ENCODE measurements at places on chromosomes 7 and 10. TPM values are rescaled to one million over a fixed set of nuclear protein-coding genes. Genes with fewer than 3 reads are reported as not detected.

DNA sequence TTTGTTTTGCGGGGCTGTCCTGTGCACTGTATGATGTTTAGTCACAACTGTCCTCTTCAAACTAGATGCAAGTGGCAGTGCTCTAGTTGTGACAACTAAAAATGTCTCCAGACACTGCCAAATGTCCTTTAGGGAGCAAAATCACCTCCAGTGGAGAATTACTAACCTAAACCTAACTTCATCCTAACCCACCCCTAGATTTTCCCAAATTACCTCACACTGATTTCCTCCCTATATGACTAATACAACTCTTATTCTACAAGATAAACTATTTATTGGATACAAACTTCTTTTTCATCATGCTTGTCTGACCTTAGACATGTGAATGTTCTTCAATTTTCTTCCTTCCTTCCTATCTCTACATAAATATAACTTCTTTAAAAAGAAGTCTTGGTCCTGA, 26.4 kb downstream of the PNPLA8 start:
- DNase-seq = no peak

GRCh38 chr10:1543596-1543995, 193.7 kb downstream of the ADARB2 start:
- no peak for DNase-seq

DNA sequence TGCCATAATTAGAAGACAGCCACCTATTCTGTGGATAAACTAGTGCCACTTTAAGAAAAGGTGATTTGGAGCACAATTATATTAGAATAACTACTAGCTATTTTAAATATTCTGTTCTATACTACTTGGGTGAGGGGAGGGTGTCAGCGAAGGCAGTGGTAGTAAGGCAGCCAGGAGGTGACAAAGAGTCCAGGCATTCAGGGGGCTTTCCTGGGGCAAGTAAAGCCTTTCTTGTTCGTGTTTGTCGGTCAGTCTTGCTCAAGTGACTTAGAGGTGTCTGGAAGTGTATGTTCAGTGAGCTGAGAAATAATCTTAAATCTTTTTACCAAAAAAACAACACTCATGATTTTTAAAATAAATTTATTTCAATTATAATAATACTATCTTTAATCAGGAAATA, 34.4 kb downstream of the ADD3 start:
- no peak for DNase-seq

DNA sequence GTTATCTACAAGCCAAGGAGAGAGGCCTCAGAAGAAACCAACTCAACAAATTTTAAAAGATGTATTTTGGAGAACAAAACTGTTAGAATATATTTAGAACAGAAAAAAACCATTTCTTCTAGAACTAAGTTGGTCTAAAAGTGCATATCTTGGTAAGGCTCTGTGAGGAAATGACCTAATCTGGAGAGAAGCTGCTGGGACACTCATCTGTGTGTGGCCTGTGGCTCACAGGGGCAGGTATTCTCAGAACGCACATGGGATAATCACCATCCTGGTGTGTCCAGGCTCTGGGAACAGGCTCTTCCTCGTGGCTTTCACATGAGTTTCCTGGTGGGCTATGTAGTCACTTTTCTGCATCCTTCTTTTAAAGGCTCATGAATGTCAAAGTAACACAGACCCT, 38.1 kb upstream of the PRSS1 start:
- no peak for DNase-seq

DNA sequence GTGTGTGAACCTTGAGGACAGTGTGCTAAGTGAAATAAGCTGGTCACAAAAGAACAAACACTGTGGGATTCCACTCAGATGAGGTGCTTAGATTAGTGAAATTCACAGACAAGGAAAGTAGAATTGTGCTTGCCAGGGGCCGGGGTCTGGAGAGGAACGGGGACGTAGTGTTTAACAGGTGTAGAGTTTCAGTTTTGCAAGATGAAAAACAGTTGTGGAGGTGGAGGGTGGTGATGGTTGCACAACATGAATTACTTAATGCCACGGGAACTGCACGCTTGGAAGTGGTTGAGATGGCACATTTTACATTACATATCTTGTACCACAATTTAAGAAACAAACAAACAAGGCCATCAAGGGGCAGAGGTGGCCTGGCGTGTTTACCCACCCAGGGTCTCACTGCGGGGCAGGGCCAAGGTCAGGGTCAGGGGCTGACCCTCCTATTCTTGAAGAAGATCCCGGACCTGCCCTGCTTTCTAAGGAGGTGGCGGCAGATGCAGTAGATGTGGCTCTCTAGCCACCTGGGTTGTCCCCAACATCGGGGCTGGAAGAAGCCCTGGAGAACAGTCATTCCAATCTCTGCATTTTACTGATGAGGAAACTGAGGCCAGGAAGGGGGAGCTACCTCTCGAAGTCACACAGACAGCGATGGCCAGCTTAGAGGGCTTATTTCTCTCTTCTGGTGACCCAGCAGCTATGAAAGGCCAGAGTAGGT, 91.5 kb upstream of the LRRC4 start:
- DNase-seq = no peak

- DNase-seq = no peak
These were observed 98.5 kb upstream of the ANK3 start for GRCh38 chr10:60488111-60488669.

DNA sequence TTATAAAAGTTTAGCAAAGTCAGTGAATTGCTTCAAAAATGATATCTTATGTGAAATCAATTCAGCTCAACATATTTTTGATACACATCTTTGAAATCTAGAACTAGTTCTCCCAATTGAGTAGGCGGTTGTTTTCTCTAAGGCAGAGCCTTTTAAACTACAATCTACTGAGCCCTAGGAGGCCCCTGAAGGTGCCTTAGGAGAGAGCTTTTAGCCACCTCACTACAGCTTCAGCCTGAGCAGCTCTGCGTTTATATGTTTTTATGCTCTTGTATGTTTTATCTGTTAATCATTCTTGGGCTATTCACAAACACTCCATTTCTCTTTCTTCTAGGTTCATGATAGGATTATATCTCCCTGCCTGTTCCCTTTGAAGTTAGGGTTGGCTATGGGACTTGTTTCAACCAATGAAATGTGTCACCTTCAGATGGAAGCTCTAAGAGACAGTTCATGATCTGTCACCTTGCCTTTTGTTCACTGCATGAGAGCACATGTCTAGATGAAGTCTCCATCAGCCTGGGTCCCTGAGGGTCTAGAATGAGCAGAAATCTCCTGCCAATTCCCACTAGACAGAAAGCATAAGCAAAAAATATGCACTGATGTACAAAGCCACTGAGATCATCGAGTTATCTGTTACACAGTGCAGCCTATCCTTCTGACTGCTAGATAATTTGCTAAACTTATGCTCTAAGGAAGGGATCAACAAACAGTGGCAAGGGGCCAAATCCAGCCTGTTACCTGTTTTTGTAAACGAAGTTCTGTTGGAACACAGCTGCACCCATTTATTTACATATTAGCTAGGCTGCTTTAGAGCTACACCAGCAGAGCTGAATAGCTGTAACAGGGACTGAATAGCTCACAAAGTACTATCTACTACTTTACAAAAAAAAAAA, 128.5 kb upstream of the CDK1 start:
- no peak for DNase-seq

DNA sequence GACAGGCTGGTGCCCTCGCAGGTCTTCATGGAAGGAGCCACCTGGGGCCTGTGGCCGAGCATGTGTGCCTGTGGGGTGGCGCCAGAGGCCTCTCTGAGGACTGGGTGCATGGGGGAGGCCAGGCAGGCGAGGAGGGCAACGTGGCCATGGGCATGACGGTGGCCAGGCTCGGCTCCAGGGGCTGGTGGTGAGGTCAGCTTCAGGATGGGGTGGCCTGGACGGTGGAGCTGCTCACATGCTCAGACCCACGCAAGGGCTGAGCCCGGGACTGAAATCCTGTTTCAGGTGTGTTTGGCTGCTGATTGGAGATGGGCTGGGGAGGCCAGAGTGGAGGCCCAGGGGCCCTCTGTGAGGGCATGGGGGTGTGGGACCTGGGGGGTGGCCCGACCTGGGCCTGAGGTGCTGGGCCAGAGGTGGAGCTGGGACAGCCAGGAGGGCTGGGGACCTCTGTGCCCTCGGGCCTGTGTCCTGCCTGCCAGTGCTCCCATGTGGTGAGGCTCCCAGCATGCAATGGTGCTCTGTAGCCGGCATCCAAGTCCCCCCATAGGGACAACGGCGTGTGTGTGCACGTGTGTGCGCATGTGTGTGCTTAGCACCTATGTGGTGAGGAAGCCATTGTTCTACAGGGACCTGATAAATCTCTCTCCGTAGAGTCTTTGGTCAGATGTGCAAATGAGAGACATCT, 71.1 kb downstream of the INPP5A start:
- DNase-seq = no peak

DNA sequence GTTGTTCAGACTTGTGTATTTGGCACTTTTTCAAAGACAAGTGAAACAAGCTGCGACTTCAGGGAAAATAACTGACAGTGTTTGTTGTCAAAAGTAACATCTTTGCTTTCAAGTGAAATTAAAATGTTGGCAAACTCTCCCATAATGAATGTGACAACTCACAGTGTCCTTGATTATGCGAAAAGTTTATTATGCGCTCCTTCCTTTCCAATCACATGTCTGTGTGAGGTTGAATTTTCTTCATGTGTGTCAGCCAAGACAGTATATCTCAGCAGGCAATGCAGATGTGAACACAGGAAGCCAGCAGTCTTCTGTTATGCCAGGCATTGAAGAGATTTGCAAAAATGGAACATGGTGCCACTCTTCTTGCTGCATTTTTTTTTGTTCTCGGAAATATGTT, 28.7 kb downstream of the FBH1 start:
- DNase-seq = no peak

DNA sequence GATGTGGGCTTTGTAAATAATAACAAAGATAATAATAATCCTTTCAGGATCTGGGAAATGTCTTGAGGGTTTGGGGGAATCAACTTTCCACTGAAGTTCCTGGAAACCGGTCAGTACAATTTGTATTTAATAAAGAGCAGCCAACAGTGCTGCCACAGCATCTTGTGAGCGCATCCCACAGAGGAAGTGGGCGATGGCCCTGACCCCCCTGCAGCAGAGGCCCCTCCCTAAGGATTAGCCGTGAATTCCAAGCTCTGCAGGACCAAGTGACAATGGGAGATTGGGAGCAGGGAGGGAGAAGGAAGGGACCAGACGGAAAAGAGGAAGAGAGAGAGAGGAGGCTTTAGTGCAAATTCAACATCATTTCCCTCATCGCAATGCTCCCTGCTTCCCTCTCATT, 349.2 kb downstream of the RNLS start:
- DNase-seq = no peak

Gene CTAGE15
- not detected for total RNA-seq

Gene ACBD7
- total RNA-seq = not detected
